AG08395 (cell line): ENCODE measurements at places on chromosomes 7 and 10.

- no peak for DNase-seq
Observed at GRCh38 chr10:77816311-77816710, 110.2 kb downstream of the DLG5 start.

DNA sequence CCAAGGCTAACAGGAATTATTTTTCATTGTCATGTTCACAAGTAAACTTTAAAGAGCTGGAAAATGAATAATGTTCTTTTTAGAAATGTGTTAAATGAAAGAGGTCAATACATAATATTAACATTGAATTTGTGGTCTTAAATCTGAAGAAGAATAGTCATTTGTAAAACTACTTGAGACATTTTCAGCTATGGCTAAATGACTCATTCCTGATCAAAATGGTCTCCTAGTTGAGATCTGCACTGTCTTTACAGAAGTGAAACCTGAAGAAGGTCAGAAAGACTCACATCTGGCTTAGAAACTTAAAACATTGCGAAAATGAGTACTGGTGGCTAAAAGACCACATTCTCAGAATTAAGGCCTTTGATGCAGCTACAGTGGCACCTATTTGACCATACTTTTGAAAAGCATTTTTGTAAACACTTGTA lies 5.9 kb downstream of the PIK3CG start:
- DNase-seq = no peak

DNA sequence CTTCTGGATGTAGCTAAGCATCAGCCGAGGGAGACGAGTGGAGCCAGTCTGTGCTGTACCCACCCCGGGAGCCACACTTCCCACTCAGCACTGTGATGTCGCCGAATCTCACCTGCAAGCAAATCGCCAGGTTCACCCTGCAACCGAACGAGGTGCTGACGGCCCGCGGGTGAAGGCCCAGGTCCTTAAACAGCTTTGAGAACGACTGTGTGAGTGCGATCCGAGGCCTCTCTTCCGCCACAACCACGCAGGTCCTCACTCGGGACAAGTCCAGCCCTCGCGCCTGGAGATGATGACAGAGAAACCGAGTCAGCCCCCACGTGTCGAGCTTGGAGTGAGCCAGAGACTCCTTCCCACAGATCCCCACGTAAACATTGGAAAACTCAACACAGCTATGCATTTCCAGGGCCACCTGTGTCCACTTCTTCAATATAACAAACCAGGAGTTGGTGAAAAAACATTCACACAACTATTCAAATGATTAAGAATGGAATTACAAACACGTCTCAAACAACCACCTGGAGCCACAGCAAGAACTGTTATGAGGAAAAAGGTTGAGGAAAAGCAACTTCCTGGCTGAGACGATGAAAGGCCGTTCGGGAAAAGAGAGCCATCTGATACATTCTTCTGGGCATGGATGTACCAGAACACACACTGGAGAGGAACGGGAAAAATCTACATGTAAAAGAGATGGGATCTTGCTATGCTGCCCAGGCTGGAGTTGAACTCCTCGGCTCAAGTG lies 191.8 kb downstream of the ZMYND11 start:
- DNase-seq = no peak

DNA sequence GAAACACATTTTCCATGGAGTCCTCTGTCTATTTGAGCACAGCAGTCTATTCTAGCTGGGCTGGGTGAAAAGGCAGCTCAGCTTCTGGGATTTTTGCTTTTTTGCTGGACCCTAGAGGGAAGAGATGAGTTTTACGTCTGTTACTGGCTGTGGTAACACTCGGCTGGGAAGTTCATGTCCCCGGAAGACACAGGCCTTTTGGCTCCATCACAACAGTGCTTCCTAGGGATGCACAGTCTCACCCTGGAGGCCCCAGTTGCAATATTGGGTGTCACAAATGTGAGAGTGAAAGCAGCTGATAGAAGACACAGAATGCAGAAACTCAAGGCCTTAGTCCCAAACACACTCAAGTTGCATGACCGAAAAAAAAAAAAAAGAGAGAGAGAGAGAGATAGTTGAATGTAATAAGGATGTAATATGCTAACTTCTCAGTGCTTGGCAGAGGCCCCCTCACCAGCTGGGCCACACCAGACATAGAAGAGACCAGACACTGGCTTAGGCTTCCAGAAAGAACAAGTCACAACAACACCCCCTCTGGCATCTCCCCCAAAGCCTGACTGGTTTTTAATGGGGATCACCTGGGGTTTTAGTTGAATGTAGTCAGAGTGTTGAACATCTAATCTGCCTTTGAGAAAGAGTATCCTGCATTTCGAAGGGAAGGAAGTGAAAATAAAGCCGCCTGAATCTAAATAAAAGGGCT lies 545.4 kb upstream of the FZD8 start:
- no peak for DNase-seq

DNA sequence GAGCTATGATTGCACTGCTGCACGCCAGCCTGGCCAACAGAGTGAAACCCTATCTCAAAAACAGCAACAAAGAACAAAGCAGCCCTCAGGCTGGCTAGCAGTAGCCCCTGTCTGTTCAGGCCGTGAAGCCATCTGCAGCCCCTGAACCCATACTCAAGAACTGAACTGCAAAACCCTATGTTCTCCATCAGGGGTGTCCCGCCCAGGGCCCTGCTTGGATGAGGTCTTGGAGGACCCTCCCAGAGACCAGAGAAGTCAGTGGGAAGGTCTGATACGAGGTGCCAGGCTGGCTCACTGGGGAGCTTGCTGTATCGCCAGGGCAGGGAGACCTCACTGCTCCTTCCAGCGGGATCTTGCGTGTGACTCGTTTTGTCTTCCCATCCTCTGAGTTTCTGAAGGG lies 39.3 kb downstream of the RBM17 start:
- DNase-seq = no peak

GRCh38 chr10:71637305-71637704 lies 82.3 kb downstream of the C10orf105 start:
- no peak for DNase-seq

DNA sequence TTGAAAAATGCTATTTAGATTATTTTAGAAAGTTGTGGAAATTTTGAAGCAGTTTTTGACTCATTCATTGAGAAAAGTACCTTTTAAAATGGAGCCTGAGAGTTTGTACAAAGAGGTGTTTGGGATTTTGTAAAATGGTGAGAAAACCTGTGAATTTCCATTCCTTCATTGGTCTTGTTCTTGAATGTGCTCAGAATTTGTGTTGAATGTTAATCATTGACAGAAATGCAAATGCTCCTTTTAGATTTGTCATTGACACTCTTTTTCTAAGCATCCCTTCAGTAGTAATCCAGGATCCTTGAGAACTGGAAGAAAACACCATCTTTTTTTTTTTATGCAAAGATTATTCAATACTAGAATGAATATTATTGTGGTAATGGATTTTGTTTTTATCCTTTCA lies 74.8 kb downstream of the LCOR start:
- DNase-seq = no peak

DNA sequence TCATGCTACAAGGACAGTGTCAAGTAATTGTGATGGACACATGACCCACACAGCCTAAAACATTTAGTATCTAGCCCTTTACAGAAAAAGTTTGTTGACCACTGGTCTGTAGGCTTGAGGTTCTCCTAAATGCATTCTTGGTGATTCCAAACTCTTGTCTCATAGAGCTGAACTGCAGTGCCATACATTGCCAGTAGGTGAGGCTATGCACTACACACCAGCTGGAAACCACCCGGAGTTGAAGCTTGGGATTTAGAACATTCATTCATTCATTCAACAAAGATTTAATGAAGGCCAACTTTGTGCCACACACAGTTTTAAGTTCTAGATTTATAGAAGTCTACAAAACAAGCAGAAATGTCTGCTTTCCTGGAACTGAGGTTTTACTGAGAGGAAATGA lies 77.3 kb upstream of the TCF7L2 start:
- DNase-seq = no peak

GRCh38 chr10:50882540-50882983 lies 2.9 kb downstream of the A1CF start:
- peak; percentile 2 for DNase-seq

DNA sequence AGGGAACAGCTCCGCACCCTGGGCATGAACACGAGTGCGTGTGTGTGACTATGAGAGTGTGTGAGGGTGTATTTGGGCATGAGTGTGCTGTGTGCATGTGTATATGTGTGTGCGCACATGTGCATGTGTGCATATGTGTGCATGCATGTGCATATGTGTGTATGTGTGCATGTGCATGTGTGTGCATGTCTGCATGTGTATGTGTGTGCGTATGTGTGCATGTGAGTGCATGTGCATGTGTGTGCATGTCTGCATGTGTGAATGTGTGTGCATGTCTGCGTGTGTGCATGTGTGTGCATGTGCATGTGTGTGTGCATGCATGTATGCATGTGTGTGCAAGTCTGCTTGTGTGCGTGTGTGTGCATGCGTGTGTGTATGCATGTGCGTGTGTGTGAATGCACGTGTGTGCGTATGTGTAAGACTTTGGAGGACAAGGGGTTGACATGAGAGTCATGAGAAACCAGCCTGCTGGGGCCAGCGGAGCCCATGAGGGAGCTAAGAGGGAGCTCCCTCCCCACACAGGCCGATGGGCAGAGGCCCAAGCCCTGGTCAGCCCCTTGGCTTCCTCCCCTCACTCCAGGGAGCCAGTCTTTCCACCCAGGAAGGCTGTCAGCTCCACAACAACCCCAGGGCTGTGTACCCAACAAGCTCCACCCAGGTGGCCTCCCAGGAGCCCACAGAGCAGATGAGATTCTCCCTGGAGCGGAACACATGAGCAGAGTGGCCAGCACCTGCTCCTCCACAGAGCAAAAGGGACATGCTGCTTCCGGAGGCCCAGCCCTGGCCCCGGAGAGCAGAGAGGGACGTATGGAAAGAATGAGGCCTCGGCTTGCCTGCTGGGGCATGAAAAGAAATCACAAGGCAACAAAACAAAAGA lies 142.5 kb upstream of the PPP2R2D start:
- DNase-seq = no peak

GRCh38 chr7:6234384-6234783 lies 38.0 kb downstream of the CYTH3 start:
- DNase-seq = no peak

DNA sequence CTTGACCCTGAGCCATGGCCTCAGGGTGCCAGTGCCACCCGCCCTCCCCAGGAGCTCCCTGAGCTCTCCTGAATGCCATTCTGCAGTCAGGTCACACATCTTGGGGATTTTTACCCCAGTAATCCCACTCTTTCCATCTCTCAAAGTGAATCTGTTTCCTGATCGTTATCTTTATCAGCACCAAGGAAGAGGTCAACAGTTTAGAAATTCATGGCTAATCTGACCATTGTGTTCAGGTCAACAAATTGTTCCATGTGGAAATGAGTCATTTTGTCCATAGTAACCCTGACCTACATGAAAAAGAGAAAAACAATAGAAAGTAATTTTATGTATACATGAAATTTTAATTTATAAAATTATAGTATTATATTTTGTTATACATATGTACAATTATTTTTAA lies 28.8 kb upstream of the ZNF488 start:
- no peak for DNase-seq

DNA sequence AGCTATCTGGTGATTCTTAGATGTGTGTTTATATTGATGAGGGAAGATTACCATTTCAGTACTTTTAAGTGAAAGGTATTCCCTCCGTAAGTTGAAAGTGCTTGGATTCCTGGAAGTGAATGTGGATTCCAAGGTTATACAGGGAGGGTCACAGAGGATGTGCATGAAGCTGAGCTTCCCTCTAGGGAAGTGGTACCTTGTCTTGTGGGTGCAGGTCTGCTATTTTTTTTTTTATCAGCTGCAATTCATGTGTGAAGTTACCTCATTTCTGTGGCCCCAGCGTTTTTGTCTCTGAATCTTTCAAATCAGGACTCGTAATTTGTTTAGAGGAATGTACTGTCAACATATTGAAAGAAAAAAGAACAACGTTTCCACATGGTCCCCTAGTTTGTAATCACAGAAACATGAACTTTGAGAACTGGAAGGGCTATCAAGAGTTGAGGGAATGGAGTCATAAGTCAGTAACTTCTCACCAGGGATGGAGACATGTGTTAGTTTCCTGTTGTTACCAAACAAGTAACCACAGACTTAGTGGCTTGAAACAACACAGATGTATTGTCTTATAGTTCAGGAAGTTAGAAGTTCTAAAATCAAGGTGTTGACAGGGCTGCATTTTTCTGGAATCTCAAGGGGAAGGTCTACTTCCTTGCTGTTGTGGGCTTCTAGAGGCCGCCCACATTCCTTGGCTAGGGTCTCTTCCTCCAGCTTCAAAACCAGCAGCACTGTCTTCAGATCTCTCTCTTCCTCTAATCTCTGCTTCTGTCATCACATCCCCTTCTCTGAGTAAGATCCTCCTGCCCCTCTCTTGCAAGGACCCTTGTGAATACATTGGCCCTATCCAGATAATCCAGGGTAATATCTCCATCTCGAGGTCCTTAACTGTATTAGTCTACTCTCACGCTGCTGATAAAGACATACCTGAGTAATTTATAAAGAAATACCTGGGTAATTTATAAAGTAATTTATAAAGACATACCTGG lies 64.4 kb downstream of the RAB18 start:
- DNase-seq = peak; percentile 17

GRCh38 chr7:99707096-99707495 lies 27.3 kb upstream of the CYP3A5 start:
- no peak for DNase-seq

- DNase-seq = no peak
Observed at GRCh38 chr10:64075604-64076003, 554.4 kb downstream of the REEP3 start.

DNA sequence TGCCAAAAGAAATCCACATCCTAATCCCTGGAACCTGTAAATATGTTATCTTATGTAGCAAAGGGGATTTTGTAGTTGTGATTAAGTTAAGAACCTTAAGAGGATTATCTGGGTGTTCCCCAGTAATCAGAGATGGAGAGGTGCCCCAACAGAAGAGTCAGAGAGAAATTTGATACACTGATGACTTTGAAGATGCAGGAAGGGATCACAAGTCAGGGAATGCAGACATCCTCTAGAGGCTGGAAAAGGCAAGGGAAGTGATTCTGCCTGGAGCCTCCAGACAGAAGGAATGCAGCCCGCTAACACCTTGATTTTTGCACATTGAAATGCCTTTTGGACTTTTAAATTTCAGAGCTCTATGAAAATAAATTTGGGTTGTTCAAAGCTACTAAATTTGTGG lies 531.7 kb downstream of the DNAJB9 start:
- DNase-seq = no peak

- DNase-seq = no peak
Observed at GRCh38 chr7:156153590-156153989, 341.3 kb upstream of the SHH start.

DNA sequence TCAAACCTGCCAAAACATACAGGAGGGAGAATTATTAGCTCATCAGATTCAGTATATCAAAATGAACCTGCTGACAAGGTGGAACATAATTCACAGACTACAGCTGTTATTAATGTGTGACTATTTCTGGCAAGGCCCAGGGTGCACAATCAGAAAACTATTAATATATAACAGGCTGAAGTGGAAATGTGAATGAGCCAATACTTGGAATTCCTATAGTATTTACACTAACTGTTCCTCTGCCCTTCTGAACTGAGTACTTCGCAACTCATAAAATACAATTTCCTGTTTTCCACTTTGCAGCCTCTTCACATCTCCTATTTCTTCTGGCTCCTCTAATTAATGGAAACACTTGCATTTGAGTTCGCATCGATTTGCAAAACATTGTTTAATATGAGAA lies 330.8 kb downstream of the DPP6 start:
- no peak for DNase-seq

GRCh38 chr7:120873401-120873800 lies 15.5 kb upstream of the TSPAN12 start:
- DNase-seq = no peak

- DNase-seq = no peak
Observed at GRCh38 chr10:10056961-10057360, 960.7 kb upstream of the CELF2 start.
